Stimulated activated CD4-positive, alpha-beta T cell treated with anti-CD3 and anti-CD28 coated beads, TNF-alpha, amount 100 ng/mL, for 48 hours (primary cell): ENCODE measurements at places on chromosomes 7 and 10.

DNA sequence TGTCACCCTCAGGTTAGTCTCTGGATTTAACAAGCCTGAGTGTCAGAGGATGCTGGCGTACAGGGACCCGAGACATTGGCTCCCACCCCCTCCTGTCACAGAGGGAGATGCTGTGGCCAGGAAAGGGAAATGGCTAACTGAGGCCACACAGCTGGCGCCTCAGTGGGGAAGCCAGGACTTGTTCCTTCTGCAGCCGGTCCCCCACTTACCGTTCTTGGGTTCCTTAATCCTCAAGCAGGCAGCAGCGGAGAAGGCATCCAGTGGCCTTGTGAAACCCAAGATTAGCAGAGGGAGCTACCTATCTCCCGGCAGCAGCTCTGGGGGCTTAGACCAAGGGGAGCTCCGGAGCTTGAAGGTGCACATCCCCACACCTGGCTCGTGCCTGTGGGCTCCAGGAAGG is 65.4 kb downstream of the NEURL1 start:
- DNase-seq, result no peak

DNA sequence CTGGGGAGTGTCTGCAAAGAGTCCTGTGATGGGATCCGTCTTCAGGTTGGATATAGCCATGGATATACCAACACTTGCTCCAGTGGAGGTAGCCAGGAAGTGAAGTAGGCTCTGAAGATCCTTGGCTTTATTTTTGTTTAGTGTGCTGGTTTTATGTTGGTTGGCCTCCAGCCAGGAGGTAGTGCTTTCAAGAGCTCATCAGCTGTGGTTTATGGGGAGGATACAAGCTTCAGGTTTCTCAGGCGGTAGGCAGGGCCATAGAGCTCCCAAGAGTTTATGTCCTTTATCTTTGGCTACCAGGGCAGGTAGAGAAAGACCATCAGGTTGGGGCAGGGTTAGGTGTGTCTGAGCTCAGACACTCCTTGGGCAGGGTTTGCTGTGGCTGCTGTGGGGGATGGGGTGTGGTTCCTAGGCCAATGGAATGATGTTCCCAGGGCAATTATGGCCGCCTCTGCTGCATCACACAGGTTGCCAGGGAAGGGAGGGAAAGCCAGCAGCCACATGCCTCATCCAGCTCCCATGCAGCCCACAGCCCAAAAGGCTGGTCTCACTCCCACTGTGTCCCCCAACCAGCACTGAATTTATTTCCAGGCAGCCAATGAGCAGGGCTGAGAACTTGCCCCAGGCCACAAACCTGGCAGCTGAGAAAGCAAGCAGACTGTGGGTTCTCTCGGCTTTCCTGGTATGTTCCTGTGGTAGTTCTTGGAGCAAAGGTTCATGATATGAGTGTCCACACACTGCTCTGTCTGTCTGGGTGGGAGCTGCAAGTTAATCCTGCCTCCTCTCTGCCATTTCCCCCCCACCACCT is 67.0 kb upstream of the PRLHR start:
- no peak for DNase-seq

DNA sequence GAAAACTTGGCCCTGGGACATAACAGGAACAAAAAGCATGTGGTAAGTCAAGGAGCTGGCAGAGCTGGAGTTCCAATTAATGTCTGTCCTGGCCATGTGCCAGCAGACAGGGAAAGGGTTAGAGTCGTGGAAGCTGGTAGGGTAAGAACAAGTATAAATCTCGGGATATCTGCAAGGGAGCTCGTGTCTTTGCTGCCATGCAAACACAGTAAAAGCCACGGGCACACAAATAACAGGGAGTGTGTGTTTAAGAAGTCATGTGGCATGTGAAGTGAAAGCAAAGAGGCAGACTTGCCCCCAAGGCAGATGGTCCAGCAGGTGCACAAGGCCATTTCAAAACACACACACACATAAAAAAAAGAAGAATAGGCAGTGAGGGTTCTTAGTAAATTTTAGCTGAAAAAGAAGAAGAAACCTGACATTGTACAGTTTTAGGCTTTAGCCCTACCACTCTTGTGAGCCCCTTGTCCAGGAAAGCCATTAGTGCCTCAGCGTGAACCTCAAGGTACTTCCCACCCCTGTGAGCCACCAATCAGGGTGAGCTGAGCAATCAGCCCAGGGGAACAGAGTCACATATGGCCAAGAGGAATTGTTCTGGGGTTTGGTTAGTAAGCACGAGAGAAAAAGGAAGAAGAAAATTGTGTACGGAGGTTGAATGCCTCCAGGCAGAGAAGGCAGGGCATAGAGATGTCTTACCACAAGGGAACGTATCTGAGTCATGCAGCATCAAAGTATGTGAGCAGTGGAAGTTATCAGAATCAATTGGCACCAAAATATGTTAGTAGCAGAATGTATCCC is 32.8 kb upstream of the ARHGAP12 start:
- no peak for DNase-seq

GRCh38 chr7:142717453-142717852 is 31.8 kb upstream of the PRSS1 start:
- DNase-seq, result no peak

DNA sequence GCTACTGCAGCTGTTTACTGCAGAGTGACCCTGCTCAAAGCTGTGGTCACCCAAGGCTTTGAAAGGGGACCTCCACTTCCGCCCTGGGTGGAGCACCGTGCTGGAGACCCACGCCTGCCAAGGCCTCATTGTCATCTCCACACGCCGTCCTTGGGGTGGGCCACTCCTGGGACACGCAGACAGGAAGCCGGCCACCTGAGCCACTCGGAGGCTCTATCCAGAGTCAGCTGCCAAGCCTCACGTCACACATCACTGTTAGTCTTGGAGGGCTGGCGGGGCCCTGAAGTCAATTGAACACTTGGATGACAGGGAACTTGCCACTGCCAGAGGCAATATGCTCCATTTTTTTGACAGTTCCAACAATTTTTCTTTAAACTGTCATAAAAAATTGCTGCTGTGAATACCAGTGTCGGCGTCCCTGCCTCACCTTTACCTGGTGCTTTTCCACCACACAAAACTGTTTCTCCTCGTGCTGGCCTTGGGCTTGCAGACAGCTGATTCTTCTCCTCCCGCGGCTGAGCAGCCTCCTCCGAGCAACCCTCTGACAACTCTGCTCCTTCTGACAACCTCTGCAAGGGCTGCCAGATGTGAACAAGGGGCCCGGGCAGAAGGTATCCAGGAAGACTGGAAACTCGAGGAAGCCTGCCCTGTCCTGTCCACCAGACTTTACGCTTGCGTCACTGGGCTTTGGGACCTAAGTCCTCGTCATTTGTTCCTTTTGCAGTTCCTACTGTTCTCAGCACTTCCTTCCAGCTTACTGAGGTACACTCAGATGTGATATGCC is 81.9 kb downstream of the EGFR start:
- no peak for DNase-seq

- DNase-seq, result no peak
Measured at GRCh38 chr10:131025333-131025732, 286.2 kb downstream of the TCERG1L start.
